ENCODE measurements at places on chromosomes 5 and 9.

DNA sequence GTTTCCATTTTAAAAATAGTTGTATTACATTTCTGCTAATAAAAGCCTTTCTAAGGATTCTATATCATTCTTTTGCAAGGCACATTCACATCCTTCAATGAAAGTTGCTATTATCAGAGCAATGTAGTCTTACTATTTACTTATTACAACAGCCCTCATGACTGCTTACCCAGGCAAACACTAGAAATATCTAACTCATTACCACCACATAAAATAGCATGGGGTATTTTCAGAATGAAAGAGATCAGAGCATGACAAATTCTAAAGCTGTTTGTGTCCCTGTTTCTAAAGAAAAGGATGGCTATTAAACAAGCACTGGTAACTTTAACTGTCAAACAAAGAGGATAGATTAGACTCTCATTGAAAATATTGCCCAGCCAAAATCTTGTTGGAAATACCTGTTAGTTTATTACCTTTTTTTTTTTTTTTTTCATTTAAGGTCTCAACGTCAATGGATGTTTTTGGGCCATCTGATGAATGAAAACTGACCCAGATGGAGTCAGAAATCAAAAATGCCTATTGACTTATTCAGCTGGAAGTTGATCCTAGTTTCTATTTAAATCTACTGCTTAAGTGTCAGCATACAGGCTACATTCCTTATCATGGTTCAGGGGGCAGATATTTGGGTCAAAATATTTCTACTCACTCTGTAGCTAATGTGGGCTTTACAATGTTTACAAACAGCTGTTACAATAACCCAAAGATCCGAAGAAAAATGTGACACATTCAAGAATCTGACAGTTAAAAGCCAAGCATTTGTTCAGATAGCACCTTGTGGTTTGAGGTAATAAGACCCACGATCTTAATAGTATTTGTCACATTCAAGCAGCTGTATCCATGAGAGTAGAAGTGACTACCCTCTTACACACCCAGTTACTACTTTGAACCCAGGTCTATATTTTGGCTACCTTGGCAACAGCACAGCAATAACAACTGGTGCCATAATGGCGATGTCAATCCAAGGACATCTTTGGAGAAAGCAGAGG, 554.8 kb upstream of the MEF2C start:
- no peak for DNase-seq

DNA sequence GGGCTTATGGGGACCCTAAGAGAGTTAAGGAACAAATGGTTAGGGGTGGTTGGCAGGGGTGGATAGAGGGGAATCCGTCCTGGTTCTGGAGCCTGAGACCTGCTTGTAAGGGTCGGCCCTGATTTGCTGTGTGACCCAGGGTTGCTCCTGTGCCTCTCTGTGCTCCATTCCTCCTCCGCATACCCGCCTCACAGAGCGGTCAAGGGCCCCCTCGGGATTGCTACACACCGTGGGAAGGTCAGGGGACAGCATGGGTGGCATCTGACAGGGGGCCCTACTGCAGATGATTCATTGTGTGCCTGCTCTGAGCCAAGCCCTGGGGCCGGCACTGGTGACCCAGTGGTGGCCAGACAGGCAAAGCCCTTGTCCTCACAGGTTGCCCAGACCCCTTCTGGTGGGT, 162.3 kb downstream of the GAPVD1 start:
- no peak for DNase-seq

- no peak for DNase-seq
These were observed 149.1 kb downstream of the TLE1 start for GRCh38 chr9:81540142-81540710.

DNA sequence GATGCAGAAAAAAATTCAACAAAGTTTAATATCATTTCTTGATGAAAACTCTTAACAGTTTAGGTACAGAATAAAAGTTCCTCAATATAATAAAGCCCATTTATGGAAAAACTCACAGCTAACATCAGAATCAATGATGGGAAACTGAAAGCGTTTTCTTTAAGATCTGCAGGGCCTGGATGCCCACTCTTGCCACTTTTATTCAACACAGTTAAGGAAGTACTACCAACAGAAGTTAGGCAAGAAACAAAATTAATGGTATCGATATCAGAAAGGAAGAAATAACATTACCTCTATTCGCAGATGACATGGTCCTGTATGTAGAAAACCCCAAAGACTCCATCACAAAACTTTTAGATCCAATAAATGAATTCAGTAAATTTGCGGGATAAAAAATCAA, 542.4 kb upstream of the RGMB start:
- DNase-seq: no peak

DNA sequence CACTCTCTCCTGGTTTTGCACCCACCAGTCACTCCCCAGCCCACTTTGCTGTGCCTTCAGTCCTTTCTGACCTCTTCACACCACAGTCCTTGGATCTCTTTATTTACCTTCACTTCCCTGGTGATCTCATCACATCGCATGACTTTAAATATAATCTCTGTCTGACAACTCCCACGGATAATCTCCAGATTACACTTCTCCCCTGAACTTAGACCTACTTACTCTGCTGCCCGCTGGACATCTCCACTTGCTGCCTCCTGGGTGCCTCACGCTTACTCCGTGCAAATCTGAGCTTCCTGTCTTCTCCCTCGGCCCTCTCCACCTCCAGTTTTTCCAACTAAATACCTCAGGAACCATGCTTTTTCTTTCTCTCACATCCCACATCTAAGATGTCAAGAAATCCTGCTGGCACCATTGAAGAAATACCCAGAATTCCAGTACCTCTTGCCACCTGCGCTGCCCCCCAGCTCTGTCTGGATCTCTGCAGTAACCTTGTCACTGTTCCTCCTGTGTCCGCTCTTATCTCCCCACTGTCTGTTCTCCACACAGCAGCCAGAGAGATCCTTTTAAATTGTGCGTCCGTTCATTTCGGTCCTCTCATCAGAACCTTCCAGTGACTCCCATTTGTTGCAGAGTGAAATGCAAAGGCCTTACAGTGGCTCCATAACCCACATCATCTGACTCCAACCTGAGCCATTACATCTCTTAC, 9.3 kb downstream of the SFXN1 start:
- no peak for DNase-seq

GRCh38 chr5:99636663-99637062, 707.9 kb upstream of the CHD1 start:
- no peak for DNase-seq

- no peak for DNase-seq
These were observed 75.1 kb upstream of the PANK3 start for GRCh38 chr5:168654211-168654721.

- DNase-seq: no peak
These were observed 102.9 kb upstream of the APC start for GRCh38 chr5:112634796-112635195.

DNA sequence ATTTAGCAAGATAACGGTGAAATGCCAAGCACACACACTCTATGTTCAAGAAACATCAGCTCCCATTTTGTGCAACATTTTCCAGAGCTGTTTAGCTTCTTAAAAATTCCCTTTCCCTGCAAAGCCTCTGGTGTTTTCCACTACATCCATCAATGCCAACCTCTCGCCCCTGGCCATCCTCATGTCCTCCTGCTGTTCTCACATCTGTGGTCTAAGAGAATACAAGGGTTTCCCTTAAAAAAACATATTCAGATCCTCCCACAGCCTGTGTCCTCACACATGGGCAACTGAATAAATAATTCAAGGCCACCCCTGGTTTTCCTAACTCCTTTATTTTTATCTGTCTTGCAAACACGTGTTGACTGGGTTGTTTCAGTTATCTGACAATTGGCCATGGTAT, 70.3 kb downstream of the PAPPA start:
- DNase-seq: no peak

GRCh38 chr9:23408874-23409273, 417.2 kb downstream of the ELAVL2 start:
- DNase-seq: no peak

DNA sequence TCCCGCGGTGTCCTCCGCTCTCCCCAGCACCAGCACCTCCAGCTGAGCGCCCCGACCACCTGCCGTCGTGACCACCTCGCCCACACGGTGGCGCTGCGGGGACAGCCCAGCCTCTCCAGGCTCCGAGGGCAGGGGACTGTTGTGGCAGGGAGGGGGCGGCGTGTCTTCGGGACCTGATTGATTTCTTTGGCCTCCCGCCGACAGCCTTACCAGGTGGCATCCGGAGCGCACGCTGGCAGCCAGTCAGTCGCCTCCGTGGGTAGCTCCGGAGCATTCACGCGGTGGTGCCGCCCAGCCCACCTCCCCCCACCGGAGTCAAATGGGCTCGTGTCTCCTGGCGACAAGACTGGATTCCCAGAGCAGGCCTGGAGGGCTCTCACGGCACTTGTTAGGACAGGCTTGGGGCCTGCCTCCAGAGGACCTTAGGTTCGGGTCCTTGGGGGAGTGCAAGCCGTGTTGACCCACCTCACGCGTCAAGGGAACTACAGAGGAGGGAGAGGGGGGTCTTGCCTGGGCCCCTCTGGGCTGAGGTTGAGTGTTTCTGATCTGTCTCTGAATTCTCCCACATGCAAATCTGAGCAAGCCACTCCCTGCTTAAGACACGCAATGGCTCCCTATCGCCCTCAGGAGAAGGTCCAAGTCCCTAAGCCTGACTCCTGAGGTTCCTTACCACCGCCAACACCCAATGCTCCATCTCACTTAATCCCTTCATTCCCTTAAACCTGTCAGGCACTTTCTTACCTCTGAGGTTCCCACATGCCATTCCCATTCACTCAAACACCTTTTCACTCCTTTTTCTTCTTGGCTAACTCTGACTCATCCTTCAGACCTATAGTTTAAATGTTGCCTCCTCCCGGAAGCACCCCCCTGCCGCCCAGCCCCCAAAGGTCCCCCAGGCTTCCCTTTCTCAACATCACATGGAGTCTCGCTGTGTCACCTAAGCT, 51.2 kb upstream of the GGTA1 start:
- DNase-seq: peak; percentile 73

DNA sequence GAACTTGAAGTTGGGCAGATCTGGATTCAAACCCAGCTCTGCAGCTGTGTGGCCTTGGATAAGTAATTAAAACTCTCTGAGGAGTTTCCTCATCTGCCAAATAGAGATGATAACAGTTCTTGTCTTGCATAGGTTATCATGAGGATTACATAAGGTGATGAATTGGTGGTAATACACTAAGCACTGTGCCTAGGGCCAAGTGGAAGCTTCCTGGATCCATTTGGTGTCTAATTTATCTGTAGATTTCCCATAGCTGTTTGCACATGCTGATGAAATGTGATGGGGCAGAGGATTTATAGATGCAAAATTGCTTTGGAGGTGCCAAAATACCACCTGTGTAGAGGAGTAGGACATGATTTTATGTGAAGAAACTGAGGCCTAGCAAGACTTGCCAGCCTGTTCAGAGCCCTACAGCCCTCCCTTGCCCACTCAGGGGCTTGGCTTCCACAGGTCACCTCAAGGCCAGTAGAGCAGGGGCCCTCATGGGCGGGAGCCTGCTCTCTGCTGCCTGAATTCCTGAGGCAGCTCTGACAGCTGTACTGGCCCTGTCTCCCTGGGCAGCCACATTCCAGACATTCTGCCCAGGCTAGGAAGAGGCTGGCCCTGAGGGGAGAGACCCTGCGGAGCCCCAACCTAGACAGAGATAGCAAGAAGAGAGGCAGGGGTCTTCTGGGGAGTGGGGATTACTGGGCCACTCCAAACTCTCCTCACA, 5.9 kb upstream of the FAT2 start:
- no peak for DNase-seq

GRCh38 chr9:124743686-124744348, 27.3 kb downstream of the NR6A1 start:
- DNase-seq: no peak

DNA sequence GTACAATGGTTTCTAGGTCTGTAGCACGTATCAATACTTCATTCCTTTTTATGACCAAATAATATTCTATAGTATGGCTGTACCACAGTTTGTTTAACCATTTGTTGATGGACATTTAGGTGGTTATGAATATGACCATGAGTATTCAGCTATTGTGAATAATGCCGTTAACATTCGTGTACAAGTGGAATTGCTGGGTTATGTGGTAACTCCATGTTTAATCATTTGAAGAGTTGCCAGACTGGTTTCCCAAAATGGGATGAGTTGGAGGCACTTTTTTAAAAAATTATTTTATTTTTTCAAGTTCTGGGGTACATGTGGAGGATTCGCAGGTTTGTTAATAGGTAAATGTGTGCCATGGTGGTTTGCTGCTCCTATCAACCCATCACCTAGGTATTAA, 4.6 kb downstream of the SNX2 start:
- DNase-seq: no peak

GRCh38 chr5:128965638-128966302, 482 bp downstream of the SLC27A6 start:
- DNase-seq: no peak

GRCh38 chr5:132058646-132059042, 1.8 kb upstream of the IL3 start:
- DNase-seq: no peak

DNA sequence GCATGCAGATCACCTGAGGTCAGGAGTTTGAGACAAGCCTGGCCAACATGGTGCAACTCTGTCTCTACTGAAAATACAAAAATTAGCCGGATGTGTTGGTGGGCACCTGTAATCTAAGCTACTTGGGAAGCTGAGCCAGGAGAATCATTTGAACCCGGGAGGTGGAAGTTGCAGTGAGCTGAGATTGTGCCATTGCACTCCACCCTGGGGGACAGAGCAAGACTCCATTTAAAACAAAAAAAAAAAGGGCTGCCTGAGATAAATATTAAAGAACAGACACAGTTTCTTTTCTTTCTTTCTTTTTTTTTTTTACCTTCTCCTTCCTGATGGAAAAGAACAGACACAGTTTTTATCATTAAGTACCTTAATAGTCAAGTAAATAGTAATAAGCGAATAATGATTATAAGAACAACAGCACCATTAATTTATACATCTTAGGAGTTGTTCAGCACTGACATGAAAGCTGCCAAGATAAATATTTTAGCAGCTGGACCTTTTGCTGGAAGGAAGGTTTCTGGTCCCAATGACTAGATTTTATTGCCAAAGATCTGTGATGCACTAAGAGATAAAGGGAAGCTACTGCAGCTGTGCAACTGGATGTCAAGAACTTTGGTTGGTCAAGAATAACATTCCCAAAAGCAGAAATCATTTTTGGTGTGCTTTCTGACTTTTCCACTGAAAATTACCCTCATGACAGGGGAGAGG, 7.0 kb downstream of the CENPP start:
- no peak for DNase-seq

- peak; percentile 27 for DNase-seq
These were observed 694 bp downstream of the RMI1 start for GRCh38 chr9:83981126-83981871.

- no peak for DNase-seq
These were observed 214.4 kb downstream of the ARL15 start for GRCh38 chr5:54095969-54096368.

- no peak for DNase-seq
These were observed 2.4 kb upstream of the POU4F3 start for GRCh38 chr5:146336197-146336596.

DNA sequence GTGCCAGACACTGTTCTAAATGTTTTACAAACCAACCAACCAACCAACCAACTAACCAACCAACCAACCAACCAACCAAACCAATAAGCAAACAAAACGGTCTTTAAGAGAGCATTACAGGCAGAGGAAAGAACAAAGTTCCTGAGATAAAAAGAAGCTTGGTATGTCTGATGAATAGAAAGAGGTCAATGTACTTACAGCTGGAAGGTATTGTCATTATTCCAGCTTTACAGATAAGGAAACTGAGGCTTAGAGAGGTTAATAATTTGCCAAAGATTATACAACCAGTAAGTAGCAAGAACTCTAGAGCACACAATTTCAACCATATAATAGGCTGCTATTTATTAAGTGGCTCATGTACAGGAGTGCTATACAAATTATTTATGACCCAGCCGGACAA, 29.6 kb downstream of the C9orf57 start:
- DNase-seq: no peak
